Astrocyte (in vitro differentiated cells and primary cell): ENCODE measurements at places on chromosomes 12 and 14. TPM values are rescaled to one million over a fixed set of nuclear protein-coding genes. Genes with fewer than 3 reads are reported as not detected.

The CLEC2A gene
- 0.84 and 2.0 TPM in 2 replicates for total RNA-seq

The KRT73 gene
- total RNA-seq, result not detected in 2 replicates

The LRRIQ1 gene
- total RNA-seq, result 1.5 and 1.9 TPM in 2 replicates

The HOXC6 gene
- total RNA-seq, result not detected in 2 replicates

The KRT81 gene
- 1.2 TPM in 2 replicates for total RNA-seq

The KRT72 gene
- not detected in 2 replicates for total RNA-seq

The KLHDC1 gene
- 0.94 and 1.2 TPM in 2 replicates for total RNA-seq

The CLEC1B gene
- total RNA-seq, result not detected in 2 replicates
